Activated CD8-positive, alpha-beta memory T cell treated with anti-CD3 and anti-CD28 coated beads for 1 hour (primary cell): ENCODE measurements at places on chromosomes 2 and 18.

- DNase-seq = no peak
These were observed 5.7 kb upstream of the SNED1 start for GRCh38 chr2:240992572-240993291.

- DNase-seq = no peak
These were observed 58.8 kb upstream of the B3GNT7 start for GRCh38 chr2:231336700-231337099.

- DNase-seq = no peak
These were observed 1167.9 kb downstream of the DSC3 start for GRCh38 chr18:29874519-29875098.

DNA sequence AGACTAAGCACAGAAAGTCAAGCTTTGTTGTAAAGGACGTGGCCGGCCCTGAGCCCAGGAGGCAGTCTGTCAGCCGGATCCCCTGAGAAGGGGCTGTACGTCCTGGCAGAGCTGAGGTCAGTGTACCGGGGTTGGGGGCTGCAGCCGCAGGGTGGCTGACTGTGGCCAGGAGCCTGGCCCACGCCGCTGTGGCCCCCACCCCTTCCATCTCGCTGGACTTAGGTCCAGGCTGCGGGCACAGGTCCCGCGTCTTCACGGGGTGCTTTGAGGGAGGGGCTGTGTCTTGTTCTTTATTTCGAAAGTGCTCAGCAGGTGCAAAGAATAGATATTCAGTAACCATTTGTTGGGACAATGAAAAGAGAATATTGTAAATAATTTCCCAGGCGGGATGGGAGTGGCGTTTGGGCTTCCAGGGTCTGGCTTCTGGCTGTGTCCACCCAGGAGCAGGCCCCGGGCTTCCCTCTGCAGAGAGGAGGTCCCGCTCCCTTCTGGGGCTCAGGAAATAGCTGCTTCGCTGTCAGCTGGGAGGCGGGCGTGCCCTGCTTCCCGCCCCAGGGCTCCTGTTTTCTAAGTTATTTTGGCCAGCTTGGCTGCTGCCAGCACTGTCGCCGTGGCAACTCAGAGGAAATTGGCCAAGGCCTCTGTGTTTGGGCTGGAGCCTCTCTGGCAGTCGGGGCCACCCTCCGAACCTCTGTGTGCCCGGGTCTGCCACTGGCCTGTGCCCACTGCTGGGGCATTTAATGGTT lies 7.4 kb downstream of the NFATC1 start:
- no peak for DNase-seq

DNA sequence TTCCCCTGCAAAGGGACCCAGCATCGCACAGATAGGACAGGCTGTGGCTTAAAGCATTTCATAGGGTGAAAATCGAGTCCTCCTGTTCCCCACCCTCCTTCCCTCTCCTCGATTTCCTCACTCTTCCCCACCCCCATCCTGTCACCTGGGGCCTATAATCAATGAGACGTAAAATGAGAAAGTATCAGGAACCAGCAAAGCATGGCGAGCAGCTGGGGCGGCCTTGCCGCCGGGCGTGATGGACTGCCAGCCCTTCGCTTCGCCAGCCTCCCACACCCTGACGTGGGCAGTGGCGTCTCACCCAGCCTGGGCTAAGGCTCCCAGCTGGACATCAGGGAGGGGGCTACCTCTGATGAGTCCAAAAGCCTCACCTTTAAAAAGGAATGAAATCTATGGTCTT lies 11.1 kb downstream of the SLC30A3 start:
- DNase-seq = no peak

DNA sequence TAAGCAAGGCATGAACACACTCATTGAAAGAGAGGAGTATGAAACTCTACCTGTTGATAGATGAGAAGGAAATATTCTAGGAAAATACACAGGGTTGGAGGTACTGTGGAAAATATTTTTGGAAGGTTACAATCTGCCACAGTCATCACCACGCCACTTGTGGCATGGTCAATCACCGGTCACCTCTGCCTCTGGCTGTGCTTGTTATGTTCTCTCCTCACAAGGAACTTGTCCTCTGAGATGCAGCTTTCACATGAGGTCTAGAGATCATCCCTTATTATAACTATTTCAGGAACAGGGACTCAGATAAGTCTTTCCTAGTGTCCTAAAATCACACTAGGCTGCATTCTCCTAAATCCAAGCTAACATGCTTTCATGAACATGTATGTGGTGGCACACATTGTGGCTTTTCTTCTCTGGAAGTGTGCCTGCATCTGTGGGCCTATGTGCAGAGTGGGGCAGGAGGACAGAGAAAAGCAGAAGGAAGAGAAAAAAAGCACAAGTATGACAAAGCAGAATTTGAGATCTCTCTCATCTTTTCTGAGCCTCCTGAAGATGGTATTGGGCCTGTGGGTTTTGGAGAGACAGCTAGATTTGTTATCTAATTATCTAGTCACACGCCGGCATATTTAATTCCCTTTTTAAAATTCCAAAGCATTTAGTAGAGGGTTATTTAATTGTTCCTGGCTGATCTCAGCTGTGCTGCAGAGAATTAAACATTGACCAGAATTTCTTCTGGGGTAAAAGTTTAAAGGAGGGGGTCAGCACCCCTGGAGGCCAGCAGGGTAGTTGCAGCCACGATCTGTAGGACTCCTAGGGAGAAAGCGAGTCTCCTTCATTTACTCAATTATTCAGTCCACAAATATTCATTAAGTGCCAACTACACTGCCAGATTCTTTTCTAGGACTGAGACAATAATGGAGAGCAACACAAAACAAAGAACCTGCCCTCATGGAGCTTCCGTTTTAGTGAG lies 294.6 kb downstream of the RDH14 start:
- no peak for DNase-seq

DNA sequence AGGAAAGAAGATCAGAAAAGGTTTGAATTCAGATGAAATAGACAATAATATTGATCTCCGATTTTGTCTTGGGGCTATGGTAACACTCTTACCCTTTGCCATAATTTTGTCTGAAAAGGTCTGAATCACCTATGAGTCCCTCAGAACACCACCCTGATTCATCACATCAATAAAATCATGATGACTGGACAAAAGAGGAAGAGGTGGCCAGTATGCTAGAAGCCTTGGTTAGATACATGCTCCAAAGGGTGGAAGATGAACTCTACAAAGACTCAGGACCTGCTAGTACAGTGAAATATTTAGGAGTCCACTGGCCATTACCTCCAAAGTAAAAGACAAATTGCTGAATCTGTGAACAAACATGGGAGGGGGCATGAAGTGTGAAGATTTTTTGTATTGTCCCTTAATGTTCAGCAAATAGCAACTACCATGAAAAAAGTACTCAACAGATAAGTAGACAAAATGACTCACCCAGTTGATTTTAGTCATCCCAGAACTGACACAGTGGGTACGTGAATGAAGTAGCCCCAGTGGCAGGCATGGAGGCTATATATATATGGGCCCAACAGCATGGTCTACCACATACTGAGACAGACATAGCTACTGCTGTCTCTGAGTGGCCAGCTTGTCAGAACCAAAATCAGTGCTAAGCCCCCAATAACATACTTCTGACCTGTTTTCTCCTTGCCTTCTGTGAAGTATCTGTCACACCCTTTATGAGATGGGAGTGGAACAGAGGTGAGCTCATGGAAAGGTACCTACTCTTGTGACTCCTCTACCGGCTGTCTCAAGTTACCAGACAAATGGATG lies 36.5 kb upstream of the GLS start:
- no peak for DNase-seq

- peak; percentile 99 for DNase-seq
These were observed at the start of gene PPM1B for GRCh38 chr2:44168681-44169154. TSS of gene PPM1B (plus strand) at chr2:44168875. CDS start at chr2:44201200, 32,325 bp downstream.

DNA sequence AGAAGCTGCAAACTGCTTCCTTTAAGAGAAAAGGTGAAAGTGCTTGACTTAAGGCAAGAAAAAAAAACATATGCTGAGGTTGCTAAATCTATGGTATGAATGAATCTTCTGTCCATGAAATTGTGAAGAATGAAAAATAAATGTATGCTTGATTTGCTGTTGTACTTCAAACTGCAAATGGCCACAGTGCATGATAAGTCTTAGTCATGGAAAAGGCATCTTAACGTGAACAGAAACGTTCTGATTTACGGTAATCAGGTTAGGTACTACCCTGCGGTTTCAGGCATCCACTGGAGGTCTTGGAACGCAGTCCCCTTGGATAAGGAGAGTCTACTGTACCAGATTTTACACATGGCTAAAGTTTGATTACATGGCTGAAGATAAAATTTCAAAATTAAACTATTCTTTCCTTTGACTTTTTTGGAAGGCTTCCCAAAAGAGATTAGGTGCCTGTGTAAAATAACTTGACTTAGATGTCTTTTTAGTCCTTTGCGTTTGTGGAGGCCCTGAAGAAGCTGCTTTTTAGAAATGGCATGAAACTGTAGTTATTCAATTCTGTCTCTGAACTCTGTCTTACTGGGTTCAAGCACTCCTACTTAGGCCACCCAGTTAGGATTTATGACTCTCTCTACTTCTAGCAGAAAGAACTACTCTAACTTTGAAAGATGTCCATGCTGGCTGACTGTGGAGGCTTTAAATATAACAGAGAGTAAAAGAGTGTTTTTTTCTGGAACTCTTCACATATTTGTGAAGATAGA lies 35.9 kb upstream of the SCN9A start:
- no peak for DNase-seq

DNA sequence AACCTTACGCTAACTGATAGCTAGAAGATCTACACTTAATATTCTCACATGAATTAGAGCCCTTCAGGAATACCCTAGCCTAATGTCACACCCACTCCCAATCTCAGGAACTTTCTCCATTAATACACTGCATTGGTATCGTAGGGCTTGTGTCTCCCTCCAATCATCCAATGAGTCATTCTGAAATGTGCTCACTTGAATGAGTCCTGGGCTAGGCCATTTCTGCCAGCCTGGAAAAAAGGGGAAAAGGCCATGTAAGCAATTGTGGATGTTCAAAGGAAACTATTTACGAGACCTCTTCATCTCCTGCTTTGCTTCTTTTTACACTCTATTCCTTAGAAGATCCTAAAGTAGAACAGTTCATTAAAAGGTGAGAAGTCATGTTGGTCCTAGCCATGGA lies 18.8 kb downstream of the ZEB2 start:
- DNase-seq = no peak

- no peak for DNase-seq
These were observed 7.9 kb downstream of the SS18 start for GRCh38 chr18:26082475-26082874.

GRCh38 chr18:32244881-32245280 lies 55.0 kb downstream of the MEP1B start:
- DNase-seq = no peak

- no peak for DNase-seq
These were observed 88.0 kb downstream of the MEMO1 start for GRCh38 chr2:31922542-31923408.
